Midbrain (tissue), 1 donor: ENCODE measurements at places on chromosomes 2 and 18.

DNA sequence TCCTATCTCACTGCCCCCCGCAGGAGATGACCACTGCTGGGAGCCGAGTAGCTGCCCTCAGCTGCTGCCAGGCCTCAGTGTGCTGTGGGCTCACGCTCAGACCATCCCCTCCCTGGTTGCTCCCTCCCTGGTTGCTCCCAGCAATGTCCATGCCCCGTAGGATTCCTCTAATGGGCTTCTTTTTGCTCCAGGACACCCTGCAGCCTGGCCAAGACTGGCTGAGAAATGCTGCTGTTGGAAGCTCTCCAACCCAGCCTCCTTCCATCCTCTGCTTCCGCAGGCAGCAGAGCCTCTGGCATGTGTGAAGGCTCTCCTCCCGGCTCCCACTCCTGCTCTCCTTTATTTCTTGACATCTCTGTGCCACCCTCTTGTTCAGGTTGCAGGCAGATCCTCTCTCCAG lies 48.6 kb downstream of the SOX11 start:
- DNase-seq = peak; percentile 2

GRCh38 chr18:79485788-79486355 lies 90.1 kb downstream of the NFATC1 start:
- DNase-seq = no peak

DNA sequence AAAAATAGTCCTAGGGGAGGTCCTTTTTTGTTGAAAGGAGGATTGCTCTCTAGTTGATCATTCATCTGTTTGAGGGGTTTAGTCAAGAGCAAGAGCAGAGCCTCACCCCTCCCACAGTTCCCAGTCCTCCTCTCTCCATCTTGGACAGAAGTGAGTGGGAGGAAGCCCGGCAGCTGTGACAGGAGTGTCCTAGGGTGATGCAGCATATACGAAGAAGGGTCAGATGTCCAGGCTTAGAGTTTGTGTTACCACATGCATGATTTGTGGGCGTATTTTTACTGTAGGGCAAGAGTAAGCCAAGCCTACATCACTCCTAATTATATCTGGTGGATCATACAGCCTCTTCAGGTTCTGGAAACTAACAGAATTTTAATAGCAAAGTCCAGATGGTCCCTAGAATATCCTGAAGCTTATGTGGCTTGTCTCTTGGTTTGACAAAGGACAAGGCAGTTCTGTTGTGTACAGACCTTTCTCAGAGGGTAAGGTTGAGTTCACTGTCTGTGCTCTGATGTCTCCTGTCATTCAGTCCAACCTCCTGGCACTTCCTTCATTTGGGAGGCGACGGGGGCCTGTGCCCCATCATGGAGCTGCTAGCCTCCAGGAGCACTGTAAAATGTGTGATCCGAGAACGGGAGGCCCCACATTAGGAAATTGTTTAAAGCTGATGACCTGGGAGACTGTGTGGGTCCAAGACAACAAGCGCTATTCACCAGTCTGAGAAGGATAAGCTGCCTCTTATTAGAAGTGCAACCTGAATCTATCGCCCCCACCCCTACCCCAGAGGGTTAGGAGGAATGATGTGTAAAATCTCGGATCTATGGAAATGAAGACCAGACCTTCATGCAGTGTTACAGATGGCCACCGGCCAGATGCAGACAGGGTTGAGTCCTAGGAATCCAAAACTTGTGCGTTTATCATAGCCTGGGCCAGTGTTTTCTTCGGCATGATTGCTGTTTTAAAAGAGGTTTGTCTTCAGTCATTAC lies 6.9 kb downstream of the CEP68 start:
- no peak for DNase-seq

DNA sequence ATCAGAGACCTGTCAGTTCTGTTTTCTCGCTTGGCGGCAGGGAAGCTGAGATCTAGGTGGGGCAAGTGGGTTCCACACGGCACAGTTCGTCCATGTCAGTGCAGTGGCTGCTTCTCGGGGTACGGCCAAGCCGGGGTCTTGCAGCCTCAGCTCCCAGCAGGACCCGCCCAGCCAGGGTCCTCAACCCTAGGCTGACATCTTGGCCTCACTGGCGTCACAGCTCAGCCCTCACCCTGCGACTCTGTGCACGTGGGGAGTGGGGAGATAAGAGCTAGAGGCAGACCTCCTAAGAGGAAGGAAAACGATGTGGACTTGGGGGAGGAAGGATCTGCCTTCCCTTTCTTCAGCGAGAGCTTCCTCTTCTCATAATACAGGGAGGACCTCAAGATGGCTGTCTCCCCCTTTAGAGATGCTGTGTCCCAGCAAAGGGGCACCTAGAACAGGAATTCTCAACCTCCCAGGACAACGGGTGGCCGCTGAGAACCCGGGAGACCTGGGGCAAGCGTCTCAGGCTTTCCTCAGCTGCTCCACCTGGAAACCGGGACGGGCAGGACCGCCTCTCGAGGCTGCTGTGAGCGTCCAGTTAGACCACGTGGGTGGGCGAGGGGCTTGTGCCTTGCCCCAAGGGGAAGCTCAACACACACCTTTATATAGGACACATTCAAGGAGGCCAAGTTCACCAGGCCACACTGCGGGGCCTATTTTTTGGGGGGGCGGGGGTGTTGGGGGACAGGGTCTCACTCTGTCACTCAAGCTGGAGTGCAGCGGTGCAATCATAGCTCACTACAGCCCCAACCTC lies 23.5 kb upstream of the KLF11 start:
- DNase-seq = no peak

- DNase-seq = no peak
Measured at GRCh38 chr2:36438449-36438977, 82.9 kb downstream of the CRIM1 start.

DNA sequence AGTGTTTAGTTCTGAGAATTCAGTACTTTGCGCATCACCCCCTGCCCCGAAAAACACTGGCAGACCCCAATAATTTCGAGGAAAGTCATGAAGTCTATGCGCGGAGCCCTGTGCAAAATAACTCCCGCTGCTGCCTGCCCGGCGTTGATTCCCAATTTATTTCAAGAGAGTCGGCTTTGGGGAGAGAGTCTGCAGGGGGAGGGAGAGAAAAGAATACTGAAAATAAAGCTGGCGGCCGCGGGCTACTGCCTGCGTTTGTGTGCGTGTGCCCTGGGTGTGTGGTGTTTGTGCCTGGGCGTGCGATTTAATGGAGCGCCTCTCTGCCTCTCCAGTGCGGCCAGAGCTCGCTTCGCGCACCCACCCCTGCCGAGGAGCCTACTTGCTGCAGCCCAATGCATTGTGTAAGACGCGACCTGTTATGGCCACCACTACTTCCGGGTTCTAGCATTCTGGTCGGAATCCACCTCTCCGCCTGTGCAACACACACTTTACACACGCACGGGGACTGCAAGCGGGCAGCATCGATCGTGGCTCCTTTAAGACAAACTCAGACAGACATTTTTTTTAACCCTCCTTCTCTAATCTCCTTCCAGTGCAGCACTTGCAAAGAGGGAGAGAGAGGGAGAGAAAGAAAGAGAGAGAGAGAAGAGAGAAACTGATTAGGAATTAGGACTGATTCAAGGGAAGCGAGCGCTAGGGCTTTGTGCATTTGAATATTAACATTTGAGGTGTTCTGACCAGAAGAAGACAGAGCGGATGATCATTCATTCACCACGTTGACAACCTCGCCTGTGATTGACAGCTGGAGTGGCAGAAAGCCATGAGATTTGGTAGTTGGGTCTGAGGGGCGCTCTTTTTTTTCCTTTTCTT lies at the start of gene MEIS1:
MEIS1 (plus strand) TSS at position 447 of the 870 bp plus-strand sequence. CDS start 732 bp downstream, outside the sequence.
- peak; percentile 88 for DNase-seq

GRCh38 chr2:218924757-218925156 lies 34.7 kb upstream of the CDK5R2 start:
- no peak for DNase-seq

- no peak for DNase-seq
Measured at GRCh38 chr2:217689053-217689452, 313.7 kb downstream of the TNS1 start.

DNA sequence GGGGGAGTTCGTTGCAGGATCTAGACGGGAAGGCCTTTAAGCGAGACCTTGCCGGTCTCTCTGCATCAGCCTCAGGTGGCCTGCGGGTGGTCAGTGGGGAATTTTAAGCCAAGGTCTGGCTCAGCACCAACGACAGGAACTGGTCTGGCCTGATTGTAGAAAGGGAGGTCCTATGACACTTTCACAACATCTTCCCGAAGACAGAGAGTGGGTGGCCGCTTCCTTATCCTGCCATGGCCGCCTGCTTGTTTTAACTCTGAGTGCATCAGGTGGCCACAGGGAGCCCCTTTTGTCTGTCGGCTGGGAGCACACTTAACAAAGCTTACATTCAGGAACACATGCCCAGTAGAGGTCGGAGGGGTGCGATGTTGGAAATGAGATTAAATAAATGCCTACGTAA lies 363.7 kb upstream of the MYT1L start:
- no peak for DNase-seq

DNA sequence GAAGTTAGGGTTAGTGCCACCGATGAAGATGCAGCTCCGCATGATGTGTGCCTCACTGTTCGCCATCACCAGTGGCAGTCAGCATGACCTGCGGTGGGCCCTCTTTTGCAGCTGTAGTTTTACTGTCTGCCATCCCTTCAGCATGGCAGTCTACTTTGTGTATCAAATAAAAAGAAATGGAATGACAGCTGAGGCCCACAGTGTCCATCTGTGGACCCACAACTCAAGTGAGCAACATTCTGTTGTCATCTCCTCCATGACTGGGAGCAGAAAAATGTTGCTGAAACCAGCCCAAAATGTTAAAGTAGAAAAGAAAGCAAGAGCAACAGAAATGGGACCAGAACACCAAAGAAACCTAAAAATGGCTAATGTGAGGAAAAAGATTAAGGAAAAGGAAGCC lies 128.7 kb downstream of the MEP1B start:
- DNase-seq = no peak

- DNase-seq = no peak
Measured at GRCh38 chr2:152344579-152345195, 9.7 kb downstream of the FMNL2 start.

DNA sequence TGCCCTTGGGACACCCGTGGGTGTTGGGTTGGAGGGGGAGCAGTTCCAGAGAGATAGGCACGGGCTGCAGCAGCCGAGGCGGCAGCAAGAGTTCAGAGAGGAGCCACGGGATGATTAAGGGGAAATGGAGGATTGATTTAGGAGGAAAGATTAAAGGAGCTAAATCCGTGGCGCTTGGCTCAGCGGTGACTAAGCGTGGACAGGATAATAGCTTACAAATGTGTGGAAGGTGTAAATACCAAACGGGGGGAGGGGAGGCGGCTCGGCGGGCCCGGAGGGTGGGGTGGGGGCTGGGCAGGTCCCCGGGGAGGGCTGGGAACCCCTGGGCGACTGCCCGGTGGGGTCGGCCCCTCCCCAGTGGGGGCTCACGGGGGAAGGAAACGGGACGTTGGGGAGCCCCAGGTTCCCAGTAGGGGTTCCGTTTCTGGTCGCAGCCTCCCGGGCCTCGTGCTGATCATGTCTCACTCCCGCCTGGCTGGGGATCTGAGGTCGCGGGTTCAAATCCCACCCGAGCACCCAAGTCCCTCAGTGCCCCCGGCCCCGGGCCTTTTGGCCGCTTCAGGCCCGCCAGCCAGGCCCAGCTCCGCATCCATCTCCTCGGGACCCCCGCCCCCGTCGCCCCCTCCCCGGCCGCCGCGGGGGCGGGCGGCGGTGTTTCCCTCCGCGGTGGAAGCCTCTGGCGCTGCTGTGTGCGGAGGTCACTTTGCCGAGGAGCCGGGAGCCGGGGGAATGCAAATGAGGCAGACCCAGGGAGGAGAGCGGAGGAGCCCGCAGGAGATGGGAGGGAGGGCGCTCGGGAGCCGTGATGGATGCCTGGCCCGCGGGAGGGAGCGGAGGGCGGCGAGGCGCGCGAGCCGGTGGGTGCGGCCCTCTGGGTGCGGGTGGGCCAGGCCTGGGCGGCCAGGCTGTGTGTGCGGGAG lies 8.1 kb downstream of the ASIC4 start:
- DNase-seq = no peak
